ENCODE measurements at places on chromosomes 6 and 20. TPM values are rescaled to one million over a fixed set of nuclear protein-coding genes. Genes with fewer than 3 reads are reported as not detected.
A peak's percentile ranks its signal among the peaks of the same experiment; 100 is the strongest.

IL20RA gene
- total RNA-seq: not detected

TMEM217 gene
- total RNA-seq: 6.1 TPM

PHACTR1 gene
- total RNA-seq: 0.26 TPM

RSPH3 gene
- 4.7 TPM for total RNA-seq

FILIP1 gene
- total RNA-seq: not detected

DNA sequence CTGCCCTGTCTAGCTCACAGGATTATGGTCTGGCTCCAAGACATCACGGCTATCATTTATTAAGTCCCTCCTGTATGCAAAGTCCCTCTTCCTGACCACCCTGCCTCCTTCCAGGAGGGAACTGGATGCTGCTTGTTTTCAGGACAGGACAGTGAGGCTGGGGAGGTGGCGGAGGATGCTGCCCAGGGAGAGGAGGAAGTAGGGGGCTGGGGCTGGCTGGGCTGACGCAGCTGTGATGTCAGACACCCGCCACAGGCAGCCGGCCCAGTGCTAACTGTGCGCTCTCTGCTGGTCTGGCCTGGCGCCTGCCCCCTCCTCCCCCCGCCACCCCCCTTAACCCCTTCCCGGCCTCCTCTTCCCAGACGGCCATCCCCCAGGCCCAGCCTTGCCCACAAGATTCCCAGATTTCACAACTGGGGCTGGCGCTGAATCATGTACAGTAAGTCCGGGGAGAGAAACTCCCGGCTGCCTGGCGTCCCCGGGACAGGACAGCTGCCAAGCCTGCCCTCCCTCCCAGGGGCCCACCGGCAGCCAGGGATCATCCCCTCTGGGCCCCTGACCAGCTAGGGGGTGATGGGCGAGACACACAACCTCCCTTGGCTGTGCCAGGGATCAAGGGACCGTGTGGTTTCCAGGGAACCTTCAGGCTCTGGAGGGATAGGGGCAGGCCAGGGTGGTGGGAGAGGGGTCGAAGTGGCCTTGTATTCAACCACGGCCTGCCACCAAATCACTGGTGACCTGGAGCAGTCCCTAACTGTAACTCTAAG, 118.1 kb downstream of the CEBPB start:
- DNase-seq: no peak

DNA sequence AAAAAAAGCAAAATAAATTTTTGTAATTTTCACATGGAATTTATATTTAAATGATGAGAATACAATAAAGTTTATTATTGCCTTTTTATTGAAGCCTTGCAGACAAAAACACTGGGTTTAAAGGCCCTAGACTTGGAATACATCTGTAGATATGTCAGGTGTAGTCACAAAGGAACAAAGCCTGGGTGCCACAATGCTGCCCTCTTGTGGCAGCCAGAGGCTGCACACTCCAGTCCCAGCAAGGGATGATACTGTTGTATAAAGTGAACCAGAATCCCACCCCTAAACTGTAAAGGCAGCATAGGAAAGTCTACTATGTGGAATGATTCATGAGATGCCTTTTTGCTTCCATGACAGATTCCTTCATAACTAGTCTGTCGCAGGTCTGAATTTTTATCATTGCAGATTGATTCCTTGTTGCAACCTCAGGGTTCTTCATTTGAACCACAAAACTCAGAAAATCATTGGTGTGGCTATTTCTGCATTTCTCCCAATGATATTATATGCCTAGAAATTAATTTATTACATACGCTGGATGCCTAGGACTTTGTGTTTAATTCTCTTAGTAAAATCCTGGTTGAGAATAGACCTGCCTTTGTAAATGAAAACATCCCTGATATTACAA, 37.0 kb downstream of the MAK start:
- DNase-seq: peak; percentile 90

DNA sequence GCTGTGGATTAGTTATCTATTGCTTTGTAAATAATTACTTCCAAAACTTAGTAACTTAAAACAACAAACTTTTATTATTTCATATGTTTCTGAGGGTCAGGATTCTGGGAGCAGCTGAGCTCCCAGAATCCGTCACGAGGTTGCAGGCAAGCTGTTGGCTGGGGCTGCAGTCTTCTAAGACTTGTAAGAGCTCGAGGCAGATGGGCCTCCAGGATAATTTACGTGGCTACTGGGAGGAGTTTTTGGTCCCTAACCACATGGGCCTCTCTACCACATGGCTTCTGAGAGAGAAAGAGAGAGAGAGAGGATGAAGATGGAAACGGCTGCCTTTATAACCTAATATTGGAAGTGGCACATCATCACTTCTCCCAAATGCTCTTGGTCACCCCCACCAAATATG, 64.9 kb upstream of the SULF2 start:
- no peak for DNase-seq

DNA sequence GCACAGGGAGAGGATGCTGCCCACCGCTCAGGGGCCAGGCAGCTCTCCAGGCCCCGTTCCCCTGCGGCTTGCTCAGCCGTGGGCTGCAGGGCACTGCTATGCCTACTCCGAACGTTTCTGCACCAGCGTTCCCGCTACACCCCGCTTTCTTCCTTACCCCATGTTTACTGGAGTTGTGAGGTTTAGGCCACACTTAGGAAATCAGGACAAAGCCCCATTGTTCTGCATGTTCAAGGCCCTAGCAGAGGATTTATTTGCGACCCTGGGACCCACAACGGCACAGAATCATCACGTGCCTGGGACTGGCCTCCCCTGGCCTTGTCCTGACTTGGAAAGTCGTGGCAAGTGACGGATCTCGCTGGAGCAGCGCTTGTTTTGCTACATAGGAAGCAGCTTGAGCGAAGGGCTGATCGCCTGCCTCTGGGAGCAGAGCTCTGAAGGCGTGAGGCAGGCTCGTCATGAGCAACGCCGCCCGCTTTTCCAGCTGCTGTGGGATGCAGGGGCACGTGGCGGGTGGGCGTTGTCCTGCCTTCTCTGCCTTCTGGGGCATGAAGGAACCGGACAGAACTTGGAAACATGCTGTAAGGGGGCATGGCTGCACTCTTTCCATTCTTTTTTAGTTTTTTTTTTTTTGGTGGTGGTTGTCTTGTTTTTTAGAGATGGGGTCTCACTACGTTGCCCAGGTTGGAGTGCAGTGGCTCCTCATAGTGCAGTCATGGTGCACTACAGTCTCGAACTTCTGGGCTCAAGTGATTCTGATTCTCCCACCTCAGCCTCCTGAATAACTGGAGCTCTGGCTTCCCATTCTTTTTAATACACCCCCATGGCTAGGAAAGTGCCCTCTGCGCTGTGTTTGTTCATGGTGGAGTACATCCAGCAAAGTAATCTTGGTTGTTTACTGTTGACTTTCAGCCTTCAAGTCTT, 14.6 kb upstream of the TMEM181 start:
- no peak for DNase-seq

DNA sequence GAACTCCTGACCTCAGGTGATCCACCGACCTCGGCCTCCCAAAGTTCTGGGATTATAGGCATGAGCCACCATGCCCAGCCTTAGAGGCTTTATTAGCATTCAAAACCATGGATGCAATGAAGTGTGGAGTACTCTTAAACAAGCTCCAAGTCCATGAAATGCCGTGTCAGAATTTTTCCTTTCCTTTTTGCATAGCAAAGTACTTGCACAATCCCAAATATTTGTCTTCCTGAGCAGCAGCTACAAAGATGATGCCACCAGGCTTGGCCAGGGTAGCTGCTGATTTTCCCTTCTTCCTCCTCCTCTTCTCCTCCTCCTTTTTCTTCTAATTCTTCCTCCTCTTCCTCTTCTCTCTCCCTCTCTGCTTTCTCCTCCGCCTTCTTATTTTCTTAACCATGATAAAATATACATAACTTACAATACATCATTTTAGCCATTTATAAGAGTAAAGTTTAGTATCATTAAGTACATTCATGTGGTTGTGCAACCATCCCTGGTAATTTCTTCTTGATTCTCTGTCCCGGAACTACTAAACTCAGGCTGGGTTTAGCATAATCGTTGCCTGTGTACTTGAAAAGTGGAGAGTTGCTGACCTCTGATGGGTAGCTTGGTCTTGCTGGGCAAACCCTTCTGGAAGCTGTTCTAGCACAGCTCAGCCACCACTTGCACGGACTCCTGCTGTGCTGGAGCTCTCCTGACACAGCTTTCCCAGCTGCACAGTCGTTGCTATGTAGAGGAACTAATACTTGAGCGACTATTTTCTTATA, 20.3 kb downstream of the MUCL3 start:
- no peak for DNase-seq

- DNase-seq: peak; percentile 67
These were observed 11.7 kb downstream of the TSHZ2 start for GRCh38 chr20:52983726-52984450.

GRCh38 chr6:167776906-167777627, 49.6 kb upstream of the AFDN start:
- DNase-seq: no peak

- no peak for DNase-seq
These were observed 141.6 kb downstream of the DHX35 start for GRCh38 chr20:39103732-39104131.

- no peak for DNase-seq
These were observed 17.7 kb downstream of the SNPH start for GRCh38 chr20:1283522-1284510.

DNA sequence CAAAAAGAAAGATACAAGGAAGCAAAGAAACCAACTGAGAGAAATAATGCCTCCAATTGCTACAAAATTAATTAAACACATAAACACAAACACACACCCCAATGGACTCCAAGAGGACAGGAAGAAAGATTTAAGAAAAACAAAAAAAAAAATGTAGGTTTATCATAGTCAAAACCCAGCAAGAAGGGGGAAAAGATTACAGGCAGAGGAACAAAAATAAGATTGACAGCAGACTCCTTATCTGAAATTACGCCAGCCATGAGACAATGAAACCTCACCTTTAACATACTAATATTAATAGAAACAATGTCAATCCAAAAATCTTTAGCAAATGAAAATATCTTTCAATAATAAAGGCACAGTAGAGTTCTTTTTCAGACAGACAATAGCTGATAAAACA, 155.8 kb downstream of the RNGTT start:
- no peak for DNase-seq

DNA sequence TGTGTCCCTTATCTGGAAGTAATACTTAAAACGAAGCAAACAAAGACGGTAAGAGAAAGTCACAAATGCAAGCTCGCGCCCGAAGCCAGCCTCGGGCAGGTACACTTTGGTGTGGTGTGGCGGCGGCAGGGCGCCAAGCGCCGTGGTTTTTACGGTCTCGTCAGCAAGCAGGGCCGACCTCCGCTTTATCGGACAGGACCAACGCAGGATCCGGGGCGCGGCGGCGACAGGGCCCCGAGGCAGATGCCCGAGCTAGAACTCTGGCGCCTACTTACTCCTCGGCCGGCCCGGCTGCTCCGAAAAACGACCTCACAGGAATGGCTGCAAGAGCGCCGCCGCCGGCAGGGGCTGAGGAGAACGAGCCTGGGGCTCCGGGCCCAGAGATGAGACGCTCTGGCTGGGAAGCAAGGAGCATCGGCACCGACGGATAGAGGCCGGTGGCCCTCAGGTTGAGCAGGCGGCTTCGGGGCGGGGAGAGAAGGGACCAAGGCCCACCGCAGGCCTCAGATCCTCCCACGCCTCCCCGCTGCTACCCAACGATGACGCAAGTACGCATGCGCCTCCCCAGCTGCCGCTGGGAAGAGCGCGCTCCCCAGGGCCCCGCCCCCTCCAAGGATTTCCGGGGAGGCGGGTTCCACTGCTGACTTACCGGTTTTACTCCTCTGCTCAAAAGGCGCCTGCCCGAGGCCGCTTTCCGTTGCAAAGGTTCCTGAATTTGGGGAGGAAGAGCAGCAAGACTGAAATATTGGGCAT, 60.6 kb downstream of the FAM217A start:
- DNase-seq: peak; percentile 99

GRCh38 chr20:64226686-64227580, 28.6 kb upstream of the PCMTD2 start:
- peak; percentile 65 for DNase-seq

DNA sequence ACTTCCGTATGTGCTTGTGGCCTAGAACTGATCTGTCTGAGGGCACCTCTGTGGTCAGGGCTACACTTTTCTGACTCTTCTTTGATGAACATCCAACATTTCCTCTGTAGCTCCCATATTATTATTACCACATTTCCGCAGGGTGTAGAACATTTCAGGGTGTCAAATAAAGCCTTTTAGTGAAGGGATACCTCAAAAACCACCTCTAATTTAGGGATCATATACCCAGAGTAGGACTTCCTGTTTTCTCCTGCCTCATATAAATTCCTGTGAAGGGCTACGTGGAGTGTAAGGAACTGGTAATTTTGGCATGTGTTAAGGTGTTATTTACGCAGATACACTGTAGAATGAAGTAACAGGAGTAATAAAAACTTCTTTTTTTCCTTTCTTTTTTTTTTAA, 5.5 kb upstream of the MUC22 start:
- no peak for DNase-seq

GRCh38 chr6:6915219-6915618, 192.5 kb upstream of the RREB1 start:
- DNase-seq: no peak

All from activated CD4-positive, alpha-beta T cell treated with anti-CD3 and anti-CD28 coated beads, Interleukin-2, amount 10 ng/mL, durations not matched to agents 24 days and 14 days (primary cell).